ENCODE measurements at places on chromosomes 4 and X. TPM values are rescaled to one million over a fixed set of nuclear protein-coding genes. Genes with fewer than 3 reads are reported as not detected.

GRCh38 chr4:144732584-144733428 lies 86.8 kb downstream of the HHIP start:
- no peak for DNase-seq
- H3K4me1 ChIP-seq, result no peaks in the 10 kb centered on the region
- H3K27me3 ChIP-seq, result no peaks in the 10 kb centered on the region
- H3K27ac ChIP-seq, result no peak overlapping the region

The CXCL1 gene
- total RNA-seq, result not detected

The PARM1 gene
- total RNA-seq, result not detected

The HSFX1 gene
- total RNA-seq, result 2.8 TPM

The EVC gene
- 2.9 TPM for total RNA-seq
